Activated CD4-positive, alpha-beta T cell treated with anti-CD3 and anti-CD28 coated beads, Interleukin-2, amount 10 ng/mL, durations not matched to agents 7 days and 5 days (primary cell): ENCODE measurements at places on chromosomes 4 and X.

DNA sequence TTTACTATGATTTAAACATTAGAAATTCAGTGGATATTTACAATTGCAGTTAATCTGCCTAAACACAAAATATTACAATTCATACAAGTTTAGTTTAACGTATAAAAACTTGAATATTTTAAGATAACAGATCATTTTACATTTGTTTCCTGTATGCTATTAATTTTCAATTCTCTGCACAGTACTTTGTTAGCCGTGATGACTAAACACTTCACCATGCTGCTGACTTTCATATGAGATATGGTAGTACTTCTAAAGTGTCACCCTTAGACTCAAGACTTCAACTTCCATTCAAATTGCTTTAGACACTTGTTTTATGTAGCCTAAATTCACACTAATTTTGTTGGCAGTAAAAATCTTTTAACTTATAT is 1646.4 kb upstream of the ADGRL3 start:
- DNase-seq, result no peak

DNA sequence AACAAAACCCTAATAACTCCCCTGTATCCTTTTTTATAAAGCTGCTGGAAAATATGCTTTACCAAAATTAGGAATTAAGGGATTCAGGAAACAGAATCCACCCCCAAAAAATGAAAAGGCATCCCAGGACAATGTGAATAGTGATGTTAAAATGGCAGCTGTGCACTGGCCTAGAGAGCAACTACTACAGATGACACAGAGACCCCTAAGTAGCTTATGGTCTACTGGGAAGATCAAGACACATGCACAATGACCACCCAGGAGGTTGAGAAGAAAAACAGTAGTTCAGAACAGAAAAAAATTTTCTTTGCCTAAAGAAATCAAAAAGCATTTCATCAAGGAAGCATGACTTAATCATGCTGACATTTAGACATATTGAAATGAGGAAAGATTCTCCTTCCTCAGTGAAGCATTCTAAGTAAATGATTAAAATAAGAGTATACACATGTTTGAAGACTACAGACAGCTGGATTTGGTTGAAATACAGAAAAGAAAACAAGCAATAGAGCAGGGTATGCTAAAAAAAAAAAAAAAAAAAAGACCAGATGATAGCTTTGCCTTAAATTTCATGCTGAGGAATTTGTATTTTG is 117.3 kb downstream of the WDFY3 start:
- DNase-seq, result no peak

GRCh38 chrX:10360116-10360515 is 203.3 kb downstream of the CLCN4 start:
- no peak for DNase-seq

DNA sequence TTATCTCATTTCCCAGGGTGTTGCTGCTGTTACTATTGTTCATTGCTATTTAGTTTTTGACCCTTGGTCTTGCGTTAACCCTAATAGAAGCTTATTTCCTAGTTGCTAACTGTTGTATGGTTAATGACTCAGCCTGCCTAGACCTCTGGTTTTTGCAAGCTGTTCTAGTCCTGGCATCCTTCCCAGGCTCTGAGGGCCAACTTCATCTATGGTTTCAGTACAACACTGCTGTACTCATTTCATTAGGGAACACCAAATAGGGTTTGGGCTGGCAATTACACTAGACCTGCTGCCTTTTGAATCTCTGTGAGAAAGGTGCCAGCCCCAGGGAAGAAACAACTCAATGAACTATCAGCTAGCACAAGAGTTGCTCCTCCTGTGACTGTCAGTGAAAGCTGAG is 59.6 kb downstream of the DCX start:
- no peak for DNase-seq

GRCh38 chrX:9401051-9401450 is 63.8 kb upstream of the TBL1X start:
- no peak for DNase-seq

DNA sequence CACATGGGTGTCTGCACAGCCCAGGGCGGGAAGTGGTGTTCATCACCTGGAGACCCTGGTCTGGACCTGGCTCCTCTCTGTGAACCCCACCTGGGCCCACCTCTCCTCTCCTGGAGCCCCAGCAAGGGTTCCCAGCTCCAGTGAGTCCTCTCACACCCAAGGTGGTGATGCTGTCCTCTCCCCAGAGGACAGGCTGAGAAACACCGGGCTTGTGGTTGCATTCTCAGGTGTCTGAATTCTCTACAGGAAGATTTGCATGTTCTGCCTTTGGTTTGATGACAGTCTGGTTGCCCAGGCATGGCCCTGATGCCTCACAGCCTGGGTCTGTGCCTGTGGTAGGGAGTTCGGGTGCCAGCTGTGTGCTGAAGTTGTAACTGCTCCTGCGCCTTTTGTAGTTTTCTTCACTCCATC is 3.8 kb downstream of the MAEA start:
- DNase-seq, result no peak

DNA sequence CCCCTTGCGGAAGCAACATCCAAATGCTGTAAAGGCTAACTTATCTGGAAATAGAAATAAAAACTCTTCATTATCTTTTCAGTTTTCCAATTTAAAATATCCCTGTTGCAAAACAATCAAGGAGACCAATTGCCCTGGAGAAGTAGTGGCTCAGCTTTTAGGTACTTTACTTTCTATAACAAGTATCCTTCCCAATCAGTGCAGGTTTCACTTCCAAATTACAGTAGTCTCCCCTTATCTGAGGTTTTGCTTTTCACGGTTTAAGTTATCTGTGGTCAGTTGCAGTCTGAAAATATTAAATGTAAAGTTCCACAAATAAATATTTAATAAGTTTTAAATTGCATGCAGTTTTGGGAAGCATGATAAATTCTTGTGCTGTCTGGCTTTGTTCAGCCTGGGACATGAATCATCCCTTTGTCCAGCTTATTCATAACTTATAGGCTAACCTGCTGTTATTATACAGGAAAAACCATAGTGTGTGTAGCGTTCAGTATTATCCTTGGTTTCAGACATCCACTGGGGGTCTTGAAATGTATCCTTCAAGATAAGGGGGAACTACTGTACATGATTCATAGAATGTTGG is 973.1 kb upstream of the GRID2 start:
- DNase-seq, result no peak

- peak; percentile 16 for DNase-seq
These were observed 55.0 kb upstream of the PRDM5 start for GRCh38 chr4:120977435-120977997.

GRCh38 chrX:52988985-52989917 is 30.9 kb upstream of the FAM156A start:
- no peak for DNase-seq

DNA sequence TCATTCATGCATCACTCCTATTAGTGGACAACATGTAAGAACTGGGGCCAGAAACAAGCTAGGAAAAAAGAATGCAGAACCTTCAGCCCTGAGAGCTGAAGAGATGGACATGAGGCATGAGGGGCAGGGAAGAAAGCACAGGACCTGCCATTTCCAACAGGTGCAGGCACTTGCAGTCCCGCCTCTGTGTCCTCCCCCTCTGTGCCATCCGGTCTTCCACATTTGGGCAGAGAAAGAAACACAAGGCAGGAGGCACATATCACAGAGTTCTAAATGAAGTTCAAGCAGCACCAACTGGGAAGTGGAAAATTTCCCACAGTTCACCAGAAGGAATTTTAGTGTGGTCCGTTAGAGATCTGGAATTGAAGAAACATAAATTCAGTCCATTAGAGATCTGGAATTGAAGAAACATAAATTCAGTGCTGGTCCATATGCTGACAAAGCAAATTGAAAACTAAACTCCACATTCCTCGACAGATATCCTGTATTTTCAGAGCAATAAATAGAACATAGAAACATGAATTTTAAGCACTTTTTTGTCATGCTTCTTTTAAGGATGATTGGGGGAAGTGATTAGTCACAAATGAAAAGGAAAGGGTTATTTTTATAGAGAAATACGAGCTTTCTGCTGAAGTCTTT is 57.2 kb upstream of the DAPP1 start:
- DNase-seq, result no peak

- DNase-seq, result no peak
These were observed 50.8 kb upstream of the HOPX start for GRCh38 chr4:56731857-56732256.

DNA sequence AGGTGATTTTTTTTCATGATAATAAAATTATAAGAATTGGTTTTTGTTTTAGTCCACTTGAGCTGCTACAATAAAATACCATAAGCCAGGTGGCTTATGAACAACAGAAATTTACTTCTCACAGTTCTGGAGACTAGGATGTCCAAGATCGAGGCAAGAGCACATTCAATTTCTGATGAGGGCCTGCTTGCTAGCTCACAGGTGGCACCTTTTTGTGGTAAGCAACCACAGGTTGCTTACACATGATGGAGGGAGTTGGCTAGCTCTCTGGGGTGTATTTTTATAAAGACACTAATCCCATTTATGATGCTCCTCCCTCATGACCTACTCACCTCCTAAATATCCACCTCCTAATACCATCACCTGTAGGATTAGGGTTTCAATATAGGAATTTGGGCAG is 1248.5 kb upstream of the TENM3 start:
- no peak for DNase-seq

DNA sequence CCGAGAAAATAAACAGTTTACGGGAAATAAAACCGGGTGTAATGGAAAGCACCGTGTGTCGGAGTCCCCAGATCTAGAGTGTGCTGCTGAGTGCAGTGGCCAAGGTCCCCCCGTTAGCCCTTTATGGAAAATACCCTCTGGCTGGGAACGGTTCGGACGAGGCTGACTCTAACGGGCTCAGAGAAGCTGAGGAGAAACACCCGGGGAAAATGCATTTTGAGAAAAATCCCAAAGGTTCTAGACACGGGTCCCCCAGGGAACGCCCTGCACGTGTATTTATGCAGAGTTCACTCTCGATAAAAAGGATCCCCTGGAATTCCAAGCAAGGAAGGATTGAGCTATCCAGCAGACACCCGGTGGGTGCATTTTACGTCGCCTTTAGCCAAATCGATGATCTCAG is 177.2 kb downstream of the CRLF2 start:
- DNase-seq, result no peak

DNA sequence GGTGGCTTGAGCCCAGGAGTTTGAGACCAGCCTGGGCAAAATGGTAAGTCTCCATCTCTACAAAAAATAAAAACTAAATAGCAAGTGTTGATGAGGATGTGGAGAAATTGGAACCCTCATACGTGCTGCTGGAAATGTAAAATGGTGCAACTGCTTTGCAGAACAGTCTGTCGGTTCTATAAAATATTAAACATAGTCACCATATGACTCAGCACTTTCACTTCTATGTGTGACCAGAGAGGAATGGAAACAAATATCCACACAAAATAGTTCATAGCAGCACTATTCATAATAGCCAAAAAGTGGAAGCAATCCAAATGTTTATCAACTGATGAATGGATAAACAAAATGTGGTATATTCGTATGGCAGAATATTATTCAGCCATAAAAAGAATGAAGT is 60.8 kb upstream of the FMR1 start:
- no peak for DNase-seq

DNA sequence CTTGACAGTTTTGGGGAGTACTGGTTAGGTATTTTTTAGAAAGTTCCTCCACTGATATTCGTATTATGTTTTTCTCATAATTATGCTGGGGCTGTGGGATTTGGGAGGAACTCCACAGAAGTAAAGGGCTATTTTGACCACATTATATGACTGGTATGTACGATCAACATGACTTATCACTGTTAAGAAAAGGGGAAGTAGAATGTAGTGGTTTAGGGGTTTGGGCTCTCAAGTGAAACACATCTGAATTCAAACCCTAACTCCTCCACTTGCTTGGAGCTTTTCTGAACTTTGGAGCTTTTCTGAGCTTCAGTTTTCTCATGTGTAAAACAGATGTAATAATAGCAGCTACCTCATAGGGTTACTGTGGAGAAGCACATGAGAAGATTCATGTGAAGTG is 96.4 kb upstream of the C1GALT1C1 start:
- DNase-seq, result no peak

DNA sequence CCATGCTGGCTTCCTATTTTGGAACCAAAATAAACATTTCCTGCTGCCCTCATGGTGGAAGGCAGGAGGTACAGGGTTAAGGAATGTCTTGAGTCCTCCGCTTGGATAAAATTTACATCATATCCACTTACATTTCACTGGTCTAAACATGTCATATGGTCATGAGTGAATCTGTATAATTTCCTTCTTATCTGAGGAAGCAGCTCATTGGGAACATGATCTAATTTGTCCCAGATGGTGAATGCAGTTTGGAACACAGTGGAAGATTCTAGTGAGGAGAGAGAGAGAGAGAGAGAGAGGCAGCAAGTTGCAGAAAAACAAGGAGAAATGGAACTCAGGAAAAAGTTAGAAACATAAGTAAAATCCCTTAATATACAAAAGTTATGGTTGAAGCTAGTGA is 46.8 kb downstream of the MXRA5 start:
- no peak for DNase-seq

- DNase-seq, result no peak
These were observed 64.5 kb upstream of the LSM6 start for GRCh38 chr4:146110871-146111485.

DNA sequence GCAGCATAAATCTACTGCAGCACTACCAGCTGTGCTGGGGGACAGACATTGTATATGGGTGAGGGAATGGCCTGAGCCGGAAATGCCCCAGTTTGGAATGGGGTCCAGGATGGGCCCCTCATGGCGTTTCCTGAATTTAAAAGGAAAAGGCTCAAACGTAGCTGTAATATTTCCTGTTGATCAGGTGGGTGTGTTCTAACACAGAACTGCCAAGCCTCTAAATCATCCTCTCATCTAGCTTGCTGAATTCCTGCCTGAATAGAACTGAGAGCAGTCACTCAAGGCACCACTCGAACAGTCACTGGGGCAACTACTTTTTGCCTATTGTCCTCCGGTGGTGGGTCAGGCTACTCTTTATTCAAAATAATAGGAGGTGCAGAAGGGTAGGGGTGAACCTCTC is 28.7 kb downstream of the ADH6 start:
- DNase-seq, result no peak

- no peak for DNase-seq
These were observed 28.9 kb upstream of the SMIM31 start for GRCh38 chr4:164725066-164725465.

GRCh38 chr4:47074816-47075215 is 43.4 kb downstream of the GABRB1 start:
- DNase-seq, result no peak

DNA sequence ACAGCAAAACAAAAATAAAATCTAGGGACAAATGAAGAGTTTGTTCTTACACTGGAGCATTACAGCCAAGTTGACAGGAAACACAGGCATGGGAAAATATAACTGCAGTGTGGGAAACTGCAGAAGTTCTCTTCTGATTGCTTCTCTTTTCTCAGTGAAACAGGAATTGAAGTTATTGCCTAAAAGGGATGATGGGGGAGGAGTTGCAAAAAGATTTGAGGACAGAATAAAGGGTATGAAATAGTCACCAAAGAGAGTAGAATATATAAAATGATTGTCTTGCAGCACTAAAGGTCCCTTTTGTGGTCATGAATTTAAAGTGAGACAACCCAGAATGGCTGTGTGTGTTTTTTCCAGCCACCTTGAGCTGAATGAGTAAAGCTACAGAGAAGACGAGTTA is 103.7 kb downstream of the JADE1 start:
- no peak for DNase-seq

DNA sequence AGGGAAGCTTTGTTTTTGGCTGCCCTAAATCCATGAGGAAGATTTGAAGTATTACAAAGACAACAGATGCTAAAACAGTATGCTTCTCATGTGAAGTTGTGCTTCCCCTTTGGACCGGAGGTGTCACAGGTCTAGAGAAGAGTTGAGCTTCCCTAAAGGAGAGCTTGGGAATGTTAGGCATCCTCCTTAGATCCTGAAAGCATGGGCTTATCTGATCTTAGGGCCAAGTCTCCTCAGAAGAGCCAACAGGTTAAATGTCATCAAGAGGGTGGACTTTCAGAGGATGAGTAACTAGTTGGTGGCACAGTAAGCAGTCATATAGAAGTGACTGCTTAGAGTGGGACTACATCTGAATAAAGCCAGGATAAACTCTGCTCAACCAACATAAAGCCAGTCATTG is 205.4 kb downstream of the RPA4 start:
- DNase-seq, result no peak
